ENCODE measurements at places on chromosomes 1 and 21.

DNA sequence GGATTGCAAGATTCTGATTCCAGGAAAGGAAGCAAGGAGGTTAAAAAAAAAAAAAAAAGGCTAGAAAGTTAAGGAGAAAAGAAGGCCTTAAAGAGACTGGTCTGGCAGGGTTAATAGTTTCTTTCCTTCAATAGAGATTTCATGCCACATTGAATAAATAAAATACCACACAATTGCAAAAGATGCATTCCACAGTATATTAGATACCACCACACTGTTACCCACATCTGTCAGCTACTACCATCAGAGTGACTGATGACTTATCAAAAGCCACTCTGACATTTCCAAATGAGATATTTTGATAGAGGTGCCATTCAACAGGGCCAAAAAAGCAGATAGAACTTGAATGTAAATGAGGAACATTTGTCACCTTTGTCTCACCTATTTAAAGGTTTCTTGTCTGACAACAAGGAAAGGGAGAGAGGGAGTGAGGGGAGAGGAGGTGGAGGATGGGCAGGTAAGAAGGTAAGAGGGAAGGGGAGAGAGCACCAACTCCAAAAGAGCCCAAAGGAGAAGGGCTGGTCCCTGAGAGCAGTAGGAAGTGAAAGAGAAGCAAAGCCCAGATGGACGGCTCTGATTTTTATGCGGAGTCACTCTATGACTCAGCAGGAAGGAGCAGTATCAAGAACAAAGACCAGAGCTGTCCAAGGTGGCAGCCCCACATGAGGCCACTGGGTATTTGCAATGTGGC lies 38.3 kb downstream of the LRRN2 start:
- H3K27ac ChIP-seq: no peak overlapping the region
- no peaks in the 10 kb centered on the region for H3K36me3 ChIP-seq
- H3K4me1 ChIP-seq: no peaks in the 10 kb centered on the region
- H3K27me3 ChIP-seq: peaks cover 14% of the 10 kb centered on the region

DNA sequence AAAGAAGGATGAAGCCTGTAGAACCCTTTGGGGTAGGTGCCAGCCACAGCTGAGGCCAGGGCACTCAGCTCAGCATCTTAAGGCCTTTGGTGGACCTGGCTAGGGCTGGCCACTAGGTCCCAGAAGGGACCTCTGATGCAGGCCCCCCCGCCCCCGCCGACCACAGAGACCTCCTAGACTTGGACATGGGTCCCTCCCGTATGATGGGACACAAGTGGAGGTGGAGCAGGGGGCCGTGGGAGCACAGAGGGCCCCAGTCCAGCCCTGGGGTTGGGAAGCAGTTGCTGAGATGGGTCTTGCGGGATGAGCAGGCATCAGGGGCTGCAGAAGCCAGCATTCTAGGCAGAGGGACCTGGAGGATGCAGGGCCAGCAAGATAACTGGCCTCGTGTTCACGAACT lies 3.2 kb downstream of the B4GALT2 start:
- peaks cover 41% of the 10 kb centered on the region for H3K36me3 ChIP-seq
- H3K27ac ChIP-seq: no peak overlapping the region
- no peak overlapping the region for H3K4me3 ChIP-seq
- H3K27me3 ChIP-seq: no peaks in the 10 kb centered on the region
- H3K4me1 ChIP-seq: peaks cover 28% of the 10 kb centered on the region

DNA sequence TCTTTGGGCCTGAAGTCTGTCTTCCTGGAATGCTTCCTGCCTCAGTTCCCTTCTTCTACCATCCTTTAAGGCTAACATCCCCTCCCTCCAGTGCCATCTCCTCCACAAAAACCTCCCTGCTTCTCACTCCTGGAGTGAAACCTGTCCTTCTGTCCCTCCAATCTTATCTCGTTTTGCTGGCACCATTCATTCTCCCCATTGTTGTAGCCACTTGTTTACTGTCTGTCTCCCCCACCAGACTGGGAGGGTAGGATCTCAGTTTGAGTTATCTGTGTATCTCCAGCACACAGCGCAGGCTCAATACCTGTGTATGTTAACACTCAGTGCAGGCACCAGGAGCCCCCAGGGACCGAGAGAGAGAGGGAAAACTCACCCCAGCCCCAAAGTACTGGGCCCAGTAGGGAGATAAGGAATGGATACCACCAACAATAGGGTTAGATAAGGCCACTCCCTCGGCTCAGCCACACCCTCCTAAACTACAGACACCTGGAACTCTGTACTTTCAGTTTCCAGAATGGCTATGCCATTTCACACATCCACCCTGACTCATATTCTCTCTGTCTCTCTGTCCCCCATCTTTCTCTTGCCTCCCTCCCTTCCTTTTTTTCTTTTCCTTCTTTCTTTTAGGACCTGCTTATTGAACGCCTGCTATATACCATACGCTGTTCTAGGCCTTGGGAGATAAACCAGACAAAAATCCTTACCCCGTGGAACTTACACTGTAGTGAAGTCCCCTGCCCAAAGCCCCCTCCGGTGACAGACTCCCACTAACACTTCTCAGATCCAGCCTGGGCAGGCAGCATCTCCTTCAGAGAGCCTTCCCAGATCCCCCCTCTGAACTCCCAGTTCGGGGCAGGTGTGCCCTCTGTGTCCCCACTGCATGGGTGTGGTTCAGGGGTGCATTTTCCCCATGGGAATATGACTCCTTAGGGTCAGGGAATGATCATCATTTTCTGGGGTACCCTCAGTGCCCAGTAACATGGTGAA lies 3.3 kb upstream of the SSBP3 start:
- H3K36me3 ChIP-seq: peaks cover 1% of the 10 kb centered on the region
- H3K4me1 ChIP-seq: peaks cover 40% of the 10 kb centered on the region
- H3K27ac ChIP-seq: peak overlapping the region; percentile 80
- H3K4me3 ChIP-seq: peak overlapping the region; percentile 70
- peak; percentile 69 for ATAC-seq

- no peak overlapping the region for H3K4me3 ChIP-seq
- peak overlapping the region; percentile 20 for H3K27ac ChIP-seq
- no peaks in the 10 kb centered on the region for H3K4me1 ChIP-seq
Observed at GRCh38 chr1:40140211-40140973, 20.8 kb upstream of the RLF start.

- no peak for ATAC-seq
- H3K4me3 ChIP-seq: no peak overlapping the region
- no peaks in the 10 kb centered on the region for H3K4me1 ChIP-seq
- H3K27ac ChIP-seq: no peak overlapping the region
- no peaks in the 10 kb centered on the region for H3K36me3 ChIP-seq
Observed at GRCh38 chr1:30507016-30507312, 216.4 kb downstream of the MATN1 start.

GRCh38 chr1:116763116-116763786 lies 9.0 kb downstream of the CD2 start:
- peaks cover 50% of the 10 kb centered on the region for H3K4me1 ChIP-seq
- H3K27me3 ChIP-seq: no peaks in the 10 kb centered on the region
- H3K4me3 ChIP-seq: peak overlapping the region; percentile 100
- H3K27ac ChIP-seq: peak overlapping the region; percentile 100
- peak; percentile 54 for ATAC-seq

- peaks cover 59% of the 10 kb centered on the region for H3K4me1 ChIP-seq
- peaks cover 81% of the 10 kb centered on the region for H3K36me3 ChIP-seq
- no peaks in the 10 kb centered on the region for H3K27me3 ChIP-seq
- H3K4me3 ChIP-seq: peak overlapping the region; percentile 98
Observed at GRCh38 chr1:150567717-150568593, 11.5 kb downstream of the MCL1 start.

- no peaks in the 10 kb centered on the region for H3K27me3 ChIP-seq
- H3K36me3 ChIP-seq: peaks cover 28% of the 10 kb centered on the region
- H3K4me1 ChIP-seq: peaks cover 15% of the 10 kb centered on the region
- no peak overlapping the region for H3K27ac ChIP-seq
- ATAC-seq: no peak
Observed at GRCh38 chr1:35320937-35321336, 52.4 kb downstream of the ZMYM4 start.

DNA sequence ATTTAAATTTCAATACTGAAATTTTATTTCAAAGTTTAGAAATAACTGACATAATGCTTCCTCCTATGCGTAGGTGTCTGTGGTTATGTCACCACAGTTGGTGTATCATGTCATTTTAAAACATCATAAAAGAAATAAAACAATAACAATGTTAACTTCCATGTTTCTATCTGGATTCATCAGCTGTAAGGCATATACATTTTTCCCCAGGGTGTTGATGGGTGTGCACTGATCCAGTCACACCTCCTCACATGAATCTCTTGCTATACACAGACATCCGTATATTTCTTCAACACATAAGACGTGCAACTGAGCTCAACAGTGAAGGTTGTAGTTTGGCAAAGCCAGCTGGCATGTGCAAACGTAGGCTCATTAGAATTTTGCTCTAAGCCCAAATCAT lies 6.2 kb downstream of the KCNA3 start:
- H3K36me3 ChIP-seq: peaks cover 37% of the 10 kb centered on the region
- H3K4me3 ChIP-seq: no peak overlapping the region
- peak; percentile 11 for ATAC-seq

DNA sequence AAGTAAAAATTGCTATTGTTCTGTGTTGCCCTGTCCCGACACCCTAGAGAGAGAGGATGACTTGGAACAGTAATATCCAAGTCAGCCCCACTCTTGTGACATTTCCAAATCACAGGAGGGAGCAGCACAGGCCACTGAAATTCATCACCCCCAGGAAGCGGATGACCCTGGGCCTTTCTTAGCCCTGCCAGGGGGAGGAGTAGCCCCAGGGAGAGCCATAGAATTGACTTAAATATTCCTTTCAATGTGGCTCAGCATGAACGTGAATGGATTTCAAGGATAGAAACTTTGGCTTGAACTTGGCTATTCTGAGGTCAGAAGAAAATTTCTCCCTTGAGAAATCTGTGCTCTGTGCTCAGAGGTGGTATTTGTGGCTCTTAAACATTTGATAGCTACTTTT lies 80.6 kb downstream of the CENPF start:
- ATAC-seq: no peak
- no peak overlapping the region for H3K4me3 ChIP-seq
- no peaks in the 10 kb centered on the region for H3K36me3 ChIP-seq
- peaks cover 7% of the 10 kb centered on the region for H3K27me3 ChIP-seq

- no peak overlapping the region for H3K27ac ChIP-seq
- H3K4me1 ChIP-seq: peaks cover 4% of the 10 kb centered on the region
- no peak for ATAC-seq
- no peak overlapping the region for H3K4me3 ChIP-seq
Observed at GRCh38 chr1:167926486-167926997, 9.9 kb upstream of the DCAF6 start.

- ATAC-seq: peak; percentile 75
- H3K4me1 ChIP-seq: peaks cover 6% of the 10 kb centered on the region
- no peak overlapping the region for H3K27ac ChIP-seq
- no peak overlapping the region for H3K4me3 ChIP-seq
Observed at GRCh38 chr1:29719253-29719652, 482.9 kb downstream of the PTPRU start.

DNA sequence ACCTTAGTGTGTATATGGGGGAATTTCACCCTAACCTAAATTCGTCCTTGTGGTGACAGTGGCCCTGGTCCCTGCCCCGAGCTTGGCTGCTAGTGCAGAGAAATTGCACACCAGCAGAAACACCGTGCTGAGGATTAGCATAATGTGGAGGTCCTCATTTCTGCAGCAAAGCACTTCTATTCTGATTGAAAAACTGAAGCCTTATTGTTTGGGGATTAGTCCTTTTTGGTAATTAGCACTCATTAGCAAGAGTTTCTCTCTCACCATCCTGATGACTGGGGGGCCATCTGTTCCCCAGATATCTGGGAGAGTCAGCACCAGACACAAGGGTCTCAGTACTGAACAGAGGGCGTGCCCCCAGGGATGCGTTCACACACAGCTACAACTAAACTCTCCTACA lies 55.2 kb downstream of the AJAP1 start:
- no peak for ATAC-seq
- no peaks in the 10 kb centered on the region for H3K36me3 ChIP-seq
- no peak overlapping the region for H3K27ac ChIP-seq
- no peak overlapping the region for H3K4me3 ChIP-seq
- H3K4me1 ChIP-seq: no peaks in the 10 kb centered on the region

All from activated T-helper 17 cell treated with anti-CD3 and anti-CD28 coated beads, Interleukin-2, amount 50 U/mL, for 72 hours (primary cell).